AG10803 (cell line): ENCODE measurements at places on chromosomes 16 and 17.

DNA sequence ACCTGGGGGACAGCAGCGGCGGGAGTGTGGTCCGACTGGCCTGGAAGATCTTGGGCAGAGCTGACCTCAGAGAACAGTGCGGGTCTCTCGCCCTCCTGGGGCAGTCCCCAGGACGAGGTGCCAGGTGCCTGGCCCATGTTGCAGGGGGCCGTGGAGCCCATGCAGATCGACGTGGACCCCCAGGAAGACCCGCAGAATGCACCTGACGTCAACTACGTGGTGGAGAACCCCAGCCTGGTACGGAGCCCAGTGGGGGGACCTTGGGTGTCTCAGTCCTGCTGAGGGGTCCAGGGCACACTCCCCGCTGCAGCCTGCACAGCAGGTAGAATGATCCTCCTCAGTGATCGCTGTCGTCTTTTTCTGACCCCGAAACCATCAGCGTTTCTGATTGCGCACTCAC lies 1.4 kb downstream of the GPS1 start:
- no peak for DNase-seq

DNA sequence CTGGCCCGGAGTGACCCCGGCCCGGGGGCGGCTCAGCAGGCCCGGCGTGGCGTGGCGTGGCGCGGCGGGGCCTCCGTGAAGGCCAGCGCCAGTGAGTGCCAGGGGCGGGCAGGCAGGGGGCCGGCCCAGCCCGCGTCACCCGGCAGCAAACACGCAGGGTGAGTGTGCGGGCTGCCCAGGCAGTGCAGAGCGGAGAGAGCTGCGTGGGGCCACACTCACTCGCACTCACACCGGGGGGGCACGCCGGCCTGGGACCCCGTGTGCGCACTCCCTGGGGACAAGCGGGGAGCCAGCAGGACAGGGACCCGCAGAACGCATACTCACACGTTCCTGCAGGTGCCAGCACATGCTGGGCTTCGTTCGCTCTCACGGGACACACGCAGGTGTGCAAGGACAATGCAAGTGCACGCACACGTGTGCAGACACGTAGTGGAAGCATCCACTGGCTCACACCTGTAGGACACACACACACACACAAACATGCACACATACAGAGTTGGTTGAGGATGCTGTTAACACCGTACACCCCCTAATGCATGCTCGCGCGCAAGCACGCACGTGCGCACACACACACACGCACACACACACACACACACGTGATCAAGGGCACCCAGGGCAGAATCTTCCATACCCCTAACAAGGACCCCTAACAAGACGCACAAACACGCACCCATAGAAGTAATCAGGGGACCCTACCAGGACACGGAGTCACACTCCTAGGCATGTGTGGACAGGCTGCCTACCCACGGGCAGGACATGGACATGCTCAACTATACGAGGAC lies 7.7 kb downstream of the USP6 start:
- DNase-seq, result no peak

GRCh38 chr16:11909653-11910545 lies 5.9 kb downstream of the GSPT1 start:
- DNase-seq, result peak; percentile 87

DNA sequence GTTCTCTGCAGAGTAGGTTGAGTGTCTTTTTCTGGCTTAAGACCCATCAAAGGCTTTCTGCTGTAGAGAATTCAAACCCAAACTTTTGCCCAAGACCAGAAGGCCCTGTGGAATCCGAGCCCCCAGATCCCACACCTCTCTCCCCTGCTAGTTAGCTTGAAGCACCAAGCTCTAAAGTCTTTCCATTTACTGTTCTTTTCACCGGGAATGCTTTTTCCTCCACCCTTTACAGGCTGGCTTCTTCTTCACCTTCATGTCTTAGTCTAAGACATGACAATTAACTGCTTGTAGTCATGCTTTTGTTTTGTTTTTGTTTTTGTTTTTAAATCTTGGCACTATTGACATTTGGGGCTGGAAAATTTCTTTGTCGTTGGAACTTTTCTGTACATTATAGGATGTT lies 15.5 kb downstream of the HSD17B2 start:
- no peak for DNase-seq

DNA sequence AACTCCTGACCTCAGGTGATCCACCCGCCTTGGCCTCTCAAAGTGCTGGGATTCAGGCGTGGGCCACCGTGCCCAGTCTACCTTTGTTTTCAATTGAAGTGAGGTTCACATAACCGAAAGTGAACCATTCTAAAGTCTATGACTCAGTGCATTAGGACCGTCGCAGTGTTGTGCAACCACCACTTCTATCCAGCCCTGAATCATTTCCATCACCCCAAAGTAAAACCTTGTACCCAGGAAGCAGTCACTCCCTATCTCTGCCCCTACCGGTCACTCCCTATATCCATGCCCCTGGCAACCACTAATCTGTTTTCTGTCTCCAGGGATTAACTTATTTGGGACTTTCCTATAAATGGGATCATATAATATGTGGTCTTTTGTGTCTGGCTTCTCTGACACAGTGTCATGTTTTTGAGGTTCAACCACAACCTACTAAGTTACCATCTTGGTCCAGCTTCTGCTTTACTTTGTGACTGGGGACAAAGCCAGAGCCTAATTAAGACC lies 28.3 kb upstream of the CDC42EP4 start:
- peak; percentile 94 for DNase-seq

DNA sequence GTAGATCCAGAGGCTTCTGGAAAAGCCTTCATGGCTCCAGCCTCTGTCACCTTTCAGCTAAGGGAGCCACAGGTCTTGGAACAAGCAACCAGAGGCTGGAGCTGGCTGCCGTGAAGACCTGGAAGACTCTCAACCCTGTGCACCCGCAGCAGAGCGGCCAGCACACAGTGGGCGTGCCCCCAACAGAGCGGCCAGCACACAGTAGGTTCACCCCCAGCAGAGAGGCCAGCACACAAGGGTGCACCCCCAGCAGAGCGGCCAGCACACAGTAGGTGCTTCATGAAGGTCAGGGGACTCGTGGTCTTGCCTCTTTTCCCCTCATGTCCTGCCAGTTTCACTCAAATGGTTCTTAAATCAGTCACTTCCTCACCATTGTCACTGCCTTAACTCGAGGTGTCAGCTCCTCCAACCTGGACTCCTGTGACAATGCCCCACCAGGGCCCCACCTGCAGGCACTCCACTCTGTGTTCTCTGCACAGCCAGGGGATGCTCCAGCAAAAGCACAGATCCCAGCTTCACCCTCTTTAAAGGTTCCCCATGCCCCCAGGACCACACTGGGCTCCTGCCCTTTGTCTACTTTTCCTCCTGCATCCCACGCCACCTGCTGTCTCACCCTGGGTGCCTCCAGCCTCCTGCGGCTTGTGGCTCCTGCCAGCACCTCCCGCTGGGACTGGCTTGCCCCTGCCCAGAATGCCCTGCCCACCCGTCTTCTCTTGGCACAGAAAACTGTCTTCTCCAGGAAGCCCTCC lies 42.4 kb upstream of the DOC2B start:
- DNase-seq, result no peak

- DNase-seq, result no peak
Measured at GRCh38 chr16:85857406-85857805, 41.6 kb upstream of the IRF8 start.

GRCh38 chr17:66570447-66571195 lies 264.3 kb upstream of the CACNG5 start:
- DNase-seq, result no peak

GRCh38 chr17:60321336-60322055 lies 70.4 kb downstream of the USP32 start:
- no peak for DNase-seq

DNA sequence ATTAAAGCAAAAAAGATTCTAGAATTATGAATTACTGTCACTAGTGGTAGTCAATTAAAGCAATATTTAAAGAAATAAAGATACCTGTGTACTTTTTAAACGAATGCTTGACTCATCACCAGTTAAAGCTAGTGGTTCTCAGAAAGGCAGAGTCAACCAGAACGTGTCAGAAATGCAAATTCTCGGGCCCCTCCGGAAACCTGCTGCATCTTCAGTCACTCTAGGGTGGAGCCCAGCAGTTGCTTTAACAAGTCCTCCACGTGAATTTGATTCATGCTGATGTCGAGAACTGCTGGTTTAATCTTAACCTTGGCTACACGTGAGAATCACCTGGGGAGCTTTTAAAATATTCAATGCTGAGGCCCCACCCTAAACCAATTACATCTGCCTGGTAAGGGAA lies 169.8 kb upstream of the SDK2 start:
- DNase-seq, result no peak

DNA sequence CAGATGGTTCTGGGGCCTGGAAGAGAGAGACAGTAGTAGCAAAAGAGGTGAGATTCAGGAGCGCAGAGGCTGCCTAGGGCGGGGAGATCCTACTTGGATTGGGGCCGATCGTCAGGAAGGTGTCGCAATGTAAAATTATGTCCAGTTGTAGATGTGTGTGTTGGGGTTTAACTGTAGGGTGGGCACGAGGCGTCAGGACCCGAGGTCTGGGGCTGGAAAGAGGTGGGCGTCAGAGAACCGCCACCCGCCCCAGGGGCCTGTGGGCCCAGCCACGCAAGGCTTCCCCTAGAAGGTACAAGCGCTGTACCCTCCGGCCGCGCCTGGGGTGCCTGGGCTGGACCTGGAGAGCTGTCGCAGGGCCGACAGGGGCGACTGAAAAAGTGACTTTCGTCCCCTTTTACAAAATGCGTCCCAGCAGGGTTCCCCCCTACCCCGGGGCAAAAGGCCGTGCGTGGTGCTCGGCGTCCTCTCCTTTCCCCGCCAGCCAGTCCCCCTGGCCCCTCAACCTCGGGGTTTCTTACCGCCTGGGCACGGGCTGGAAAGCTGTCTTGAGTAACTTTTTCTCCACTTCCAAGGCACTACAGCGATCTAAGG lies 2.8 kb downstream of the IRX3 start:
- no peak for DNase-seq

DNA sequence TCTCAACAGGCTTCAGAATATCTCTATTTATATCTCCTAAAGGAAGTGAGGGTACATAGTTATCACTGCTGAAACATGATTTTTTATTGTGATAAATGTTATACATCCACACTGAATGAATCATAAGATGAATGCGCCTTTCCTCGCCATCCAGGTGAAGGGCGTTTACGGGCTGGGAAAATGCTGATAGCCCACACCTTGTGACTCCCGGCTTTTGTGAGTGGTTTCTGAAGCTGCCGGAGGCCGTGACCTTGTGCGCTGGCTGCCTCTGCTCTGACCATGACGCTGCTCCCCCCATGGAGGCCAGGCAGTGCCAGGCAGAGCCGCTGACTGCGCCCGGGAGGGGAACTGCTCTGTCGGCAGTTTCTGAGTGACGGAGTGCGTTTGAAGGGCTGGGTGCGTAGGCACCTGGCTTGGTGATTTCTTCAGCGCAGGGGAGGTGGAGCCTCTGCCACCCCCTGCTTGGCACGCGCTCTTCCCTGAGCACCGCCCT lies 97.2 kb downstream of the RAP1GAP2 start:
- no peak for DNase-seq

DNA sequence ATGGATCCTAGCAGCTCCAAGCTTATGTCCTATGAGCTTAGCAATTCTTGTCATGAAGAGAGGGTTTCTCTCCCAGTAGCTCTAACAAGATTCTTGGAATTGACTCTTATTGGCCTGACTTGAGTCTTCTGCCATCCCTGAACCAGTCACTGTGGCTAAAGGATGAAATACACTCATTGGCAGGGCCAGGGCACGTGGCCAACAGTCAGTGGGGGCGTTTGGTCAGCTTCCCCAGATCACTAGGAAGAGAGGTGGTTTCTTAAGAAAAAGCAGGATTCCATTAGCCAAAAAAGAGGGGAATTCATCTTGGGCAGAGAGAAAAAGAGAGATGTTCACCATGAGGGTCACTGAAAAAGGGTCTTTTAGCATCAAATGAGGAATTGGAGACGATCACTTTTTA lies 363.2 kb downstream of the SNX29 start:
- peak; percentile 83 for DNase-seq

GRCh38 chr16:53982631-53983042 lies 278.7 kb downstream of the FTO start:
- no peak for DNase-seq
